Stimulated activated CD8-positive, alpha-beta memory T cell treated with anti-CD3 and anti-CD28 coated beads, Interleukin-15, amount 100 ng/mL, for 24 hours (primary cell): ENCODE measurements at places on chromosomes 11 and 22.
A peak's percentile ranks its signal among the peaks of the same experiment; 100 is the strongest.

- DNase-seq, result no peak
Observed at GRCh38 chr11:116856423-116856822, 19.0 kb upstream of the APOA1 start.

DNA sequence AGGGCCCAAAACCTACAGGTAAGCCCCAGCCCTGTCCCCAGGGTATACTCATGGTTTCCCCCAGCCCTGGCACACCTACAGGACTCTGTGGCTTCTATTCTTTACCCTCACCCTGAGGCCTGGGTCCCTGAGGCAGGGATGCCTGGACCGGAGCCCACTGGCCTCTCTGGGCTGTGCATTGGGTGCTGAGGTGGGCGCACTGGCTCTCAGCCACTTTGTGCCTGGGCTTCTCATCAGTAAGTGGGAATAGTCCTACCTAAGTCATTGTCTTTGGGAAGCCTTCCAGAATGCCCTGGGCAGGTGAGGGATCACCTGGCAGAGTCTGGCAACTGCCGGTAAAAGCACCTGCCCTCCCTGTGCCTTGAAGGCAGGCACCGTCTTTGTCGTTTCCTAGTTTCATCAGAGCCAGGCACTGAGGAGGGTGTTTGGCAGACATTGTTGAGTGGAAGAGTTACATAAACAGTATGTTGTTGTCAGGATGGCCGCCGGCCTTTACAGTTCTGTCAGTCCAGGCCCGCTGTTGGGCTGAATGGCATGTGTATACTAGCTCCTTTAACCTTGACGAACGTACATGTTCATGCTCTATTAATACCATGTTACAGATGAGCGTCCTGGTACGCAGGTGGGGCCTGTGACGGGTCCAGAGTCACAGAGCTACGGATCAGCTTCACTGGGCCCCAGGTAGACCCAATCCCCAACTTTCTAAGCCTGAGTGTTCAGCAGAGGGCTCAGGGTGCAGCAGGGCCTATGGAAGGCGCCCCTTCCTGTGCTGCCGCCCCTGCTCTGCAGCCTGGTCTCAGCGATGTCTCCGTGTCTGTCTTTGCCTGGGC, 23.0 kb downstream of the SHANK3 start:
- DNase-seq, result no peak

DNA sequence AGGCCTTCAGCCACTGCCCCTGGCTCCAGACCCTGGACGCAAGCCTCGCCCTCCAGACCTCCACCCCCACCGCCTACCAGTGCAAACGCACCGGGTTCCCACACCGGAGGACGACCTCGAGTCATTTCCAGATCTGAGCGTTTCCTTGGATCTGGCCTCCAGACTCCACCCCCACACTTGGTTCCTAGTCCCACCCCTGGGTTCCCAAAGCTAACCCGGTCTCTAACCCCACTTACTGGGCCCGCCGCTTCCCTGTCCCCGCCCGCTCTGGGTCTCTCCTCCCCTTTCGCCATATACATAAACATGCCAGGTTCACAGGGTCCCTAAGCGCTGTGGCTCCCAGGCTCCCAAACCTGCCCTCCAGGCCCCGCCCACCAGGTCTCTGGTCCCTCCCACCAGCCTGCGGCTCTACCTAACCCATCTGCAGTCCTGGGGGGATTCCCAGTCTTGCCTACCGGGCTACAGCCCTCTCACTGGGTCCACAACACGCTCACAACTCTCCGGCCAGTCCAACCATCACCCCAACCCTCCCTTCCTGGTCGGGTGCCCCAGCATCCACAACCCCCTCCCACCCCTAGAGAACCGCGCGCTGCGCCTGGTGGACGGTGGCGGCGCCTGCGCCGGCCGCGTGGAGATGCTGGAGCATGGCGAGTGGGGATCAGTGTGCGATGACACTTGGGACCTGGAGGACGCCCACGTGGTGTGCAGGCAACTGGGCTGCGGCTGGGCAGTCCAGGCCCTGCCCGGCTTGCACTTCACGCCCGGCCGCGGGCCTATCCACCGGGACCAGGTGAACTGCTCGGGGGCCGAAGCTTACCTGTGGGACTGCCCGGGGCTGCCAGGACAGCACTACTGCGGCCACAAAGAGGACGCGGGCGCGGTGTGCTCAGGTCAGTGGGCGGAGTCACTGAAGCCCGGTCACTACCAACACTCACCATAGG, 36.7 kb downstream of the CD6 start:
- no peak for DNase-seq

DNA sequence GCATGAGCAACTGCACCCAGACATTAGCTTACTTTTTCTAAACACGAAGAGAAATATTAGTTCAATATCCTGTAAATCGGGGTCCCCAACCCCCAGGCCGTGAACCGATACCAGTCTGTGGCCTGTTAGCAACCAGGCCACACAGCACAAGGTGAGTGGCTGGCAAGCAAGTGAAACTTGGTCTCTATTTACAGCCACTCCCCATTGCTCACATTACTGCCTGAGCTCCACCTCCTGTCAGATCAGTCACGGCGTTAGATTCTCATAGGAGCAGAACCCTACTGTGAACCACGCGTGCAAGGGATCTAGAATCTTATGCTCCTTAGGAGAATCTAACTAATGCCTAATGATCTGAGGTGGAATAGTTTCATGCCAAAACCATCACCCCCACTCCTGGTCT, 27.8 kb upstream of the DEPDC7 start:
- no peak for DNase-seq

DNA sequence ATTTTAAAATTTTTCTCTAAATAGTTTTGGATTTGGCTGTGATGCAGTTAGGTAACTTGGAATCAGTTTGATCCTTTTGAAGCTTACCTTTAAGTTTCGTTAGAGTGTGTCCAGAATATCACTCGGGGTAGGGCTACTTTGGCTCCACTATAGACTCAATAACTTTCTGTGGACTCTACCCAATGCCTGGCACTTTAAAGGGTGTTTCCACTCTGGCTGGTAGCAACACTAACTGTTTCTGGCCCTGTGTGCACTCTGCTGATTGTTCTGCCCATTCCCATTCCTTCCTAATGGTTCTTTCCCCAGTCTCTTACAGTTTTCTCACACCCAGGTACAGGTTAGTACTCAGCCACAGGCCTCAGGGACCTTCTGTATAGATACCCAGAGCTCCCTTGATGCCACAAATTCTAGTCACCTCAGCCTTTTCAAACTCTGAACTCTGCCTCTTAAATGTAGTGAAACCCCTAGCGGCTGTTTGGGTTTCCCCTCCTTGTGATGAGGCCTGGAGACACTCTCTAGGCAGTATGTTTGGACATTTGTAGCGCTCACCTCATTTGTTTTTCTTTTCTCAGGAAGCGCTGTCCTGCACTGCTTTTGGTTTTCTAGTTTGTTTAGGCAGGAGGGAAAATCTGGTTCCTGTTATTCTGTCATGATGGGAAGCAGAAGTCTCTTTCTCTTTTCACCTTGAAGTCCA, 16.8 kb downstream of the CUL5 start:
- no peak for DNase-seq

DNA sequence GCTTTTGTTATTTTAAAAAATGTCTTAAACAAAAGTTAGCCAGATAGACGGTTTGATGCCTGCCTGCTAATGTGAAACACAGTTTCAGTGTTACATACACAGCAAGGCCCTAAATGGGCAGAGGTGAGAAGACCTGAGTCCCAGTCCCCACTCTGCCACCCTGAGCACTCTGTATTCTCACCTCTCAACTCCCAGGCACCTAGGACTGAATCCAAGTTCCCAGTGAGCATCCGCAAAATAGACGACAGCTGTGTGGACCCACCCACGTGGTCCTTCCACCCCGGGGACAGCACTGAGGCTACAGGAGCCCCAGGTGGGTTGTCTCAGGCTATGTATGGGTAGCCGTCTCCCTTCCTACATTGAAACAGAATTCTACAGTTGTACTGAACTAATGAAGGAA, 111.5 kb downstream of the RPL27A start:
- no peak for DNase-seq

- no peak for DNase-seq
Observed at GRCh38 chr11:108866781-108867180, 201.9 kb downstream of the DDX10 start.

GRCh38 chr22:40177738-40178416, at the start of gene TNRC6B:
Gene TNRC6B, plus strand, starts transcription at chr22:40177925. Its CDS starts 211 bp downstream, at chr22:40178136.
- no peak for DNase-seq

- no peak for DNase-seq
Observed at GRCh38 chr11:79039122-79039521, 401.7 kb downstream of the TENM4 start.

- no peak for DNase-seq
Observed at GRCh38 chr11:90428836-90429235, 206.0 kb upstream of the CHORDC1 start.

GRCh38 chr22:45742866-45743450, 71.3 kb downstream of the ATXN10 start:
- DNase-seq, result no peak

DNA sequence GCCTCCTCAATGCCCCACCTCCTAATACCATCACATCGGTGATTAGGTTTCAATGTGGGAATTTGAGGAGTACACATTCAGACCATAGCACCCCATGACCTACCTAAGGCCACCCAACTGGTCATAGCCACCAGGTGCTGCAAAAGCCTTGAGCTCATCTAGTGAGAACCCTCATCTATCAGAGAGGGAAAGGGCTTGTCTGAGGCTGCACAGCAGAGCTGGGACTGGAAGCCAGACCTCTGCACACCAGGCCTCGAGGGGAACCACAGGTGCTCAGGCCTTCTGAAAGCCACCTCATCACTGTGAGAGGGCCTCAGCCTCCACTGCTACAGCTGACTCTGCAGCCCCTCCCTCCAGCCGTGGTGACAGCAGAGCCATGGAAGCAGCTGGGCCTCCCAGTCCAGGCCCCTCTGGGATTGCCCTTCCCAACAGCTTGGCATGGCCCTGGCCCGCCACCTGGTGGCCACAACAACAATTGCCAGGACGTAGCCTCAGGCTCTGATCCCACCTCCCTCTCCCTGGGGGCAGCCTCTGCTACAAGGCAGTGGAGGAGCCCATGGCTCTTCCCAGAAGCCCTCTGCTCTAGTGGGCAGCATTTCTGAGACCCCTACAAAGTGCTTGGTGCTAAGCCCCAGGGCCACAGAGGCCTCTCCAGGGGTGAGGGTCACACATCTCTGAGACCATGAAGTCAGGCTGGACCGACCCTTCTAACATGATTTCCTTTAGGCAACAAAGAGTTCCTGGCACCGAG, 41.0 kb upstream of the PRDM11 start:
- DNase-seq, result peak; percentile 28

- no peak for DNase-seq
Observed at GRCh38 chr11:130804306-130805076, 111.8 kb downstream of the SNX19 start.

DNA sequence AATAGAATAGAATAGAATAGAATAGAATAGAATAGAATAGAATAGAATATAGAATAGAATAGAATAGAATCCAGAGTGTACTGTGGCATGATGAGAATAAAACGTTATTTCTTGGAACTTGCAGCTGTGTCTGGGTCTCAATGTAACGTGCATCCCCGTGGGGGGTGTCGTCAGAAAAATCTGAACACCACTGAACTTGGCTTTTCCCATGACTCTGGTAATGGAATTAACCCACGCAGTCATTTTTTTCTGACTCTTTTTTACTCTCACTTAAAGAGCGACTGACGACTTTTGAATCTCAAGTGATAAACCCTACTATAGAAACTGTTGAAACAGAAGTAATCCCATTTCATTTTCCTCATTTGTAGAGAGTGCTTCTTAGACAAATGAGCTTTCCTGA, 92.4 kb upstream of the BID start:
- no peak for DNase-seq

- no peak for DNase-seq
Observed at GRCh38 chr22:42227435-42227834, 43.0 kb downstream of the TCF20 start.

DNA sequence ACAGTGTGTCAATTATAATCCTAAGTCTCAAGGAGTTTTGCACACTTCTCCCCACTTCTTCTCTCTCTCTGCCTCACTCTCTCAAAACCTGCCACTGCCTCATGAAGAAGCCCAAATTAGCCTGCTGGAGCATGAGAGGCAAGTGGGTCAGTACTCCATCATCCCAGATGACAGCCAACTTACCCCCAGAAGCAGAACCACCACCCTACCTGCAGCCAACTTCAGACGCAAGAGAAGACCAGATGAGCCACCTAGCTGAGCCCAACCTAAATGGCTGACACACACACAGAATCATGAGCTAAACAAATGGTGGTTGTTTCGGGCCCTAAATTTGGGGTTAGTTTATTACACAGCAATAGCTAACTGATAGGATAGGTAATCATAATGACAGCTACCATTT, 61.2 kb downstream of the CD82 start:
- DNase-seq, result no peak

DNA sequence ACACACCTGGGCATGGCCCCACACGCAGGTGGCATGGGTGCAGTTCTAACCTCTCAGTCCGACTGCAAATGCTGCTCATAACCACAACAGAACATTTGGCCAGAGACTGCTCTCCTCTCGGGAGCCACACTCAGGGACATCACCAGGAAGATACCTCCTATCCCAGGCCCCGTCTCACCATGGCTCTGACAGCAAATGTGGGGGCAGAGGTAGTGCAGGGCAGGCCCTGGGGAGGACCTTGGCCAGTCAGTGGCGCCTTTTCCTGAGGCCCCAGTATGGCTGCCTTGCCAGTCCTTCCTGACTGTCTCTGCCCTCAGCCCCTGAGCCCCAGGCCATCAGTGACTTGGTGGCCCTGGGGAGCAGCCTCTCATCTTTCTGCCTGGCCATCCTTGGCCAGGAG, 2.8 kb downstream of the KRTAP5-6 start:
- DNase-seq, result no peak

- no peak for DNase-seq
Observed at GRCh38 chr22:40237241-40237640, 59.5 kb downstream of the TNRC6B start.

GRCh38 chr22:46085828-46086576, 64.3 kb upstream of the PPARA start:
- DNase-seq, result no peak

GRCh38 chr11:34546511-34547209, 33.1 kb upstream of the ELF5 start:
- no peak for DNase-seq

DNA sequence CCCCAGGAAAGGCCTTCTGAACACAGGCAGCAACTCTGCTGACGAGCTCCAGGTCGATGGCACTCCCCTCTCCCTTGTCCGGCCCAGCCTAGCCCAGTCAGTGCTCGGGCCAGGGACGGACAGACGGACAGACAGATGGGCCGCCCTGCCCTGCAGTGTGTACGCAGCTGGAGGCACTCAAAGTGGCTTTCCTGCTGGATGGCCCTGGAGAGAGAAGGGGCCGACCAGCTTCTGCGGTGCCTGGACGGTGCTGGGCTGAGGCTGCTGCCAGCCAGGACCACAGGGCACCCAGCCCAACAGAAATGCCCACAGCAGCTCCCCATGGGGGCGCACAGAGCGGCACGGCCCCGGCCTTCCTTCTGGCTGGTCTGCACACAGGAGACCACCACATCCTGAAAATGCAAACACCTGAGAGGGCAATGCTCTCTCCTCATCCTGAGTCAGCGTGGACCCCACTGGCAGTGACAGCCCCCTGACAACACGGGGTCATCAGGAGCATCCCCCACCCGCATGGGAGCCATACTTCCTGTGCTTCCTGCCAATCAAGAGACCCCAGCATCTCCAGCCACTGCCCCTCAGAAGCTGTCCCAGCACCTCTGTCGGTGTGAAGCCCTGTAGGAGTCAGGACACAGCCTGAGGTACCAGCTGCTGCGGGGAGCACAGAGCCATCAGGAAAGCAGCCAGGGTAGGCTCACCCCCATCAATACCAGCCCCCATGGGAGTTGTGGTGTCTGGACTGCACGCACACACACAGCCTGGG, 692 bp upstream of the MOB2 start:
- DNase-seq, result no peak
